ENCODE measurements at places on chromosomes 5 and 9. TPM values are rescaled to one million over a fixed set of nuclear protein-coding genes. Genes with fewer than 3 reads are reported as not detected.

Gene ZNF189
- 43.4 TPM for total RNA-seq

Gene INSL6
- total RNA-seq, result not detected

Gene IL13
- total RNA-seq, result not detected

Gene SLC27A6
- 5.6 TPM for total RNA-seq

Gene HTR1A
- total RNA-seq, result 0.99 TPM

DNA sequence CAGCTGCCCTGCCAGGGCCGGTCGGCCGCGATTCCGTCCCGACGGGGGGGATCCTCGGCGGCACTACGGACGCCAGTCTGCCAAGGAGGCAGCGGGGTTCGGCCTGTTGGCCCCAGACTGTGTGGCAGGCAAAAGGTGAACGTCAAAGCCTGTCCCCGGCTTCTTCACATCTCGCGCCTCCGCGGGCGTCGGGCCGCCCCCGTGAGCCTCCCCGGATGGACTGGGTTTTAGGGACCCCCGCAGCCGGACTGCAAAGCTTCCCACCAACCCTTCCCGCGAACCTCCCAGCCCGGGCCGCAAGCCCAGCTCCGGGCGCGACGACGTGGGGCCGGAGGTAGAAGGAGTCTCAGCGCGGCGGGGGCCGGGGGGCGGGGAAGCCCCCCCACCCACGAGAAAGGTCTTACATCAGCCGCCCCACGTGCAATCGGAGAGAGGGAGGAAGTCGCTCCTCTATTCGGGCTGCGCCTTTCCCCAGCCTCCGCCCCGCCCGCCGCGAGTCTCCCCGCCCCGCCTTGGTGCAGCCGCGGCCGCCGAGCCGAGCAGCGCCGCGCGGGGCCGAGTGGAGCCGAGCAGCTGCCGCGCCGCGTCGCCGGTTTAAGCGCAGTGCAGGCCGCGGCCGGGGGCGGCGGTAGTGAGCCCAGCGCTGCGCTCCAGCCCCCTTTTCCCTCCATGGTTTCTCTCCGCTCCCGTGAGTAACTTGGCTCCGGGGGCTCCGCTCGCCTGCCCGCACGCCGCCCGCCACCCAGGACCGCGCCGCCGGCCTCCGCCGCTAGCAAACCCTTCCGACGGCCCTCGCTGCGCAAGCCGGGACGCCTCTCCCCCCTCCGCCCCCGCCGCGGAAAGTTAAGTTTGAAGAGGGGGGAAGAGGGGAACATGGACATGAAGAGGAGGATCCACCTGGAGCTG is at the start of gene ANP32B:
ANP32B (plus strand) TSS at position 659 of the 906 bp plus-strand sequence; CDS start at position 874, 215 bp downstream.
- DNase-seq, result peak; percentile 82

DNA sequence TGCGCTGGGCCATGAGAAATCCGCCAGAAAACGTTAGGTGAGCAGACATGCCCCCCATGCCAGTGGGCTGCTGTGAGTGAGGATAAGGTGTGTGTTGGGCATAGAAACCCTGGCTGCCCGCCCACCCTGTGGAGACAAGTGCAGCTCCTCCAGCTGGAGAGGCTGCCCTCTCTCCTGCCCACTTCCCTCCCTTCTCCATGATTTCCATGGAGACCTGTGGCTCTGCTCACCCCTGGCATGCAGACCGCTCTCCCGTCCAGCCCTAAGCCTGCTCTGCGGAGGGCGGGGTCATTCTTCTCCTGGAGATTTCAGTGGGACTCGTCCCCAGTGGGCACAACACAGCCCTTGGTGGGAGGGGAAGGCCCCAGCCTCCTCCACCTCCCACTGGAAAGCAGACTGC is 133.0 kb upstream of the FAM120A start:
- no peak for DNase-seq

GRCh38 chr5:64807520-64807919 is 38.8 kb downstream of the CWC27 start:
- no peak for DNase-seq

- no peak for DNase-seq
Measured at GRCh38 chr5:51518607-51519006, 135.4 kb downstream of the ISL1 start.

- DNase-seq, result no peak
Measured at GRCh38 chr5:42005561-42006153, 80.6 kb downstream of the FBXO4 start.

DNA sequence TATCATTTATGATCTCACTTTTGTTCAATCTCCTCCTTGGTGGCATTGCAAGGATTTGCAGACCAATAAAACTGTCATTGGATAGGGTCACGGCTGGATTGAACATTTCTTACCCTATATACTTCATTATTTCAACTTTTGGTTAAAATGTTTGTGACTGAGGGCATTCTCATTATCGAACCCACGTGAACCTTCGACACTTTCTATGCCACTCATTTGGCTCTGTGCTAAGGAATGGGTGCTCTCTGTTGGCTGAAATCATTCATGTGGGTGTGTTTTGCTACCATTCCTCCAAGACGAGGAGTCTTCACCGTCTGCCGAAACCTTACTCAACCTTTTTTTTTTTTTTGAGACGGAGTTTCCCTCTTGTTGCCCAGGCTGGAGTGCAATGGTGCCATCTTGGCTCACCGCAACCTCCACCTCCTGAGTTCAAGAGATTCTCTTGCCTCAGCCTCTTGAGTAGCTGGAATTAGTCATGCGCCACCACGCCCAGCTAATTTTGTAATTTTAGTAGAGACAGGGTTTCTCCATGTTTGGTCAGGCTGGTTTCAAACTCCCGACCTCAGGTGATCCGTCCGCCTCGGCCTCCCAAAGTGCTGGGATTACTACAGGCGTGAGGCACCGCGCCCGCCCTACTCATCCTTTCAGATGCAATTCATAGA is 62.5 kb downstream of the CSNK1A1 start:
- DNase-seq, result no peak

- DNase-seq, result no peak
Measured at GRCh38 chr5:115583474-115583873, 18.8 kb downstream of the TICAM2 start.

- DNase-seq, result no peak
Measured at GRCh38 chr5:38426986-38427950, 129.2 kb downstream of the LIFR start.

- DNase-seq, result no peak
Measured at GRCh38 chr9:109026306-109026705, 13.0 kb upstream of the CTNNAL1 start.
